Stimulated activated CD8-positive, alpha-beta memory T cell treated with anti-CD3 and anti-CD28 coated beads, Interleukin-7, amount 100 ng/mL, for 48 hours (primary cell): ENCODE measurements at places on chromosomes 5 and 9.

DNA sequence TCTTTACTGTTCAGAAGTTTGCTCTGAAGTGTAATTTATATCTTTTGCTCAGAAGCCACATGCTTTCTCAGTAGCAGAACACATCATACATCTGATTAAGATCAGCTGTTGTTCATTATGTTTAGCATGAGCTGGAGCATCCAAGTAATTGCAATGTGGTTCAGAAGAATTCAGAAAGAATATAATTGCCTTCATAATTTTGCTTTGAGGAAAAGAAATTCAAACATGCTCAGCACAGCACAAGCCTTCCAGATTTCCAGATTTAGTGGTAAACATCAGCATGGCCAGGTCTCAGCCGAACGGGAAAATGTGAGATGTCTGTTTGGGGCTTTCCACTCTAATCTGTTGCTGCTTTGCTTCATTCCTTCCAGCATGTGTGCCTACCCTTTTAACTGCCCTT lies 65.9 kb downstream of the ITGA1 start:
- no peak for DNase-seq

- DNase-seq = no peak
Measured at GRCh38 chr9:80922544-80922943, 766.8 kb downstream of the TLE1 start.

DNA sequence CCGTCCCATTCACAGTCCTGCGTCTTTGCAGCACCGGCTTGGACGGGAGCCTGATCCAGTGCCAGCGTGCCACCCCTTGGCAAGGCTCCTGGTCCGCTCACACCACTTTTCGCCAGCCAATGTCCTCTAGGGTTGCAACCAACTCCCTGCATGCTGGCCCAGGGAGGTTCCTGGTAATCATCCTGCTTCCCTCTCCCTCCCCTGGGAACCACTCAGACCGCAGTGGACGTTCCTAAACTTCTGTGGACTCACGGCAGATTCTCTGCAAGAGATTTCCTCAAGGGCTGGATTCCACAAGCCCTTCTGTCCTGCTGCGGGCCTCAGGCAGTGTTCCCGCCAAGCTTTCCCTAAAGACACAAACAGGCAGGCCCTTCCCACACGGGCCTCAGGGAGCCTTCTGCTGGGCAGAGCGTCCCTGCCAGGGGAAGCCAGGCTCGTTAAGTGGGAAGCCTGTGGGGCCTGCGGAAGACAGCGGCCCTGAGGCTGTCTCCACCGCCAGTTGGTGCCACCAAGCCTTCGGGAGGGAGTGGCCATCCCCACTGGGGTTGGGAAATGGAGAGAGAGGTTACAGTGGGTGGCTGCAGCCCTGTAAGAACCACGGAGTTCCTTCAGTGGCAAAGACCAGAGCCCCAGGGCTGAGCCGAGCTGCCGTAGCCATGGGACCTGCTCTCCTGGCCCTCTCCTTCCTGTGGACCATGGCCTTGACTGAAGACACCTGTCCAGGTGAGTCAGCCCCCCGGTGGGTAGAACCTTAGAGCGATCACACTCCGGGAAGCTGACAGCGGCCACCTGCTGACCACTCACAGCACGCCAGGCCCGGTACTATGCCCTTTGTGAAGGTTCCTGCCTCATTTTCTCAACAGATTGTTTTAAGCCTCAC lies 16.4 kb upstream of the FCN2 start:
- no peak for DNase-seq

DNA sequence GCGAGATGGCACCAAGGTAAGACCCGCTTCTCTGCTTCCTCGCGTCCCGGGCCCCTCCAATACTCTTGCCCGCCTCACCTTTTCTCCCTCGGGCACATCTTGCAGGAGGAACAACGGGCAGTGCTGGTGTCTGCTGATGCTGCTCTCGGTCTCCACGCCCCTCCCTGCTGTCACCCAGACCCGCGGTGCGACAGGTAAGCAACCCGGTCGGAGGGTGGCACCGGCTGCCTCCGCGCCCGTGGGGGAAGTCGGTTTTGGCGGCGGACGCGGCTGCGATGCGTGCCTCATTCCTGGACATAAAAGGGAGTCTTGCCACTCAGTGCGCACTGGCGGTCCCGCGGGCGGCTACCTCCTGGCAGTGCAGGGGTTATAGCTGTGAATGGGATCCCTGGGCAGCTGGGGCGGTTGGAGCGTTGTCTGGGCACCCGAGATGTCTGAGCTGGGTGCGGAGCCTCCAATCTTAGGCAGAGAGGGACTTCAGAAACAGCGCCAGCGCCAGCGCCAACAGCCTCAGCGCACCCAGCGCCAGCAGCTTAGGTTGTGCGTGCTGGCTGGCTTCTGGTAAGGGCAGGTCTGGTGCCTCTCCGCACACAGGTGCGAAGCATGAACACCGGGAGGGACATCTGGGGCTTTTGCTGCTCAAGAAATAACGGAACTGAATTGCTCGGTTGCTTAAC lies 488 bp downstream of the COL15A1 start:
- DNase-seq = no peak

DNA sequence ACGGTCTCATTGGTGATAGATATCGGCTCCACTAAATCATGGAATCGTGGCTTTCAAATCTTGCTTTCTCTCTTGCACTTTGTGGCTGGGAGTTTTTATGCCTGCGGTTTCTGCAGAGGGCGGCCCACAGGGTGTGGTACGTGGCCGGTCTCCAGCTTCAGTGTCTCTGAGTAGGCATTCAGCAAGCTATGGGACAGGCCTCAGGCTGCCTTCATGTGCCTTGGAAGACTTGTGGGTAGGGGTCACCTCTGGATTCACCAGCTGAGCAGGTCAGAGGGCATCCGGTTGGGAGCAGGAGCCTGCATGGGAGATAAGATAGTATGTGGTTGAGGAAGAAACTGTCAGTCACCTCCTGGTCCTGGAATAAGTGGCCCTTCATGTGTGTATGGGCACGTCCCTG lies 47.7 kb downstream of the AMBP start:
- DNase-seq = no peak

- no peak for DNase-seq
Measured at GRCh38 chr5:14155075-14155474, 11.9 kb downstream of the TRIO start.

- no peak for DNase-seq
Measured at GRCh38 chr5:135243556-135244285, 155.3 kb downstream of the MACROH2A1 start.

- DNase-seq = no peak
Measured at GRCh38 chr5:144260121-144260520, 89.4 kb downstream of the KCTD16 start.

- no peak for DNase-seq
Measured at GRCh38 chr5:43039471-43040286, 440 bp downstream of the ANXA2R start.
